ENCODE measurements at places on chromosomes 6 and 20.

- no peak for DNase-seq
These were observed 71.4 kb upstream of the PBOV1 start for GRCh38 chr6:138289739-138290138.

DNA sequence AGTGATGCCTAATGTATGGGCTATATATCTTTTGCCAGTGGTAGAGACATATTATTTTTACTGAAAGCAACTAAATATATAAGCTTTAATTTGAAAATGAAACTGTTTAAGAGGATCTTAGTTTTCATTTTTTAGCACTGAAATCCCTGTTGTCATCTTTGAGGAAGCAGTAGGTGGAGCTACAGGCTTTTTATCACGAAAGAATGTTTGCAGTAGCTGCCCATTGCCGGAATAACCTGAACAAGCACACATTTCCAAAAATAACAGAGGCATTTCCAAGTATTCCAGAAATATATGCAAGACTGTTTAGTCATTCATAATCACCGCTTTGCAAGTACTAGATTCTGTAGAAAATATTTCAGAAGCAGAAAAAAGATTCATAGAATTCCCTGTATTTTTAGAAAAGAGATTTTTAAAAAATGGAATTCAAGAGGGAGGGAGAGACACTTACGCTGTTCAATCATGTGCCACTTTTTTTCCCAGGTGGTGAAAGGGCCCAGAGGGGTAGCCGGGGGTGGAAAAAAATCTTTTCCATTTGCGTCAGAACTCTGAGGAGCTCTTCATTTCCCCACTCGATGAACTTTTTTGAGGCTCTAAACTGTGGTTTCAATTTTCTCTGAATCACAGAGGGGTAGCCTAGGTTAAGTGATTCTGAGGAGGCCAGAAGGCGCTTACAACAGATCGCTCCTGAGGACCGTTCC lies 142.5 kb upstream of the FERMT1 start:
- DNase-seq, result peak; percentile 86

- DNase-seq, result no peak
These were observed 23.1 kb downstream of the OTOR start for GRCh38 chr20:16771213-16771612.

- DNase-seq, result no peak
These were observed 111.0 kb upstream of the NUP153 start for GRCh38 chr6:17817763-17818162.

- no peak for DNase-seq
These were observed 83.1 kb upstream of the CST7 start for GRCh38 chr20:24866008-24866407.

GRCh38 chr20:973785-974194 lies 28.3 kb downstream of the RSPO4 start:
- DNase-seq, result peak; percentile 61

GRCh38 chr20:362271-363254 lies 15.7 kb downstream of the NRSN2 start:
- DNase-seq, result no peak

DNA sequence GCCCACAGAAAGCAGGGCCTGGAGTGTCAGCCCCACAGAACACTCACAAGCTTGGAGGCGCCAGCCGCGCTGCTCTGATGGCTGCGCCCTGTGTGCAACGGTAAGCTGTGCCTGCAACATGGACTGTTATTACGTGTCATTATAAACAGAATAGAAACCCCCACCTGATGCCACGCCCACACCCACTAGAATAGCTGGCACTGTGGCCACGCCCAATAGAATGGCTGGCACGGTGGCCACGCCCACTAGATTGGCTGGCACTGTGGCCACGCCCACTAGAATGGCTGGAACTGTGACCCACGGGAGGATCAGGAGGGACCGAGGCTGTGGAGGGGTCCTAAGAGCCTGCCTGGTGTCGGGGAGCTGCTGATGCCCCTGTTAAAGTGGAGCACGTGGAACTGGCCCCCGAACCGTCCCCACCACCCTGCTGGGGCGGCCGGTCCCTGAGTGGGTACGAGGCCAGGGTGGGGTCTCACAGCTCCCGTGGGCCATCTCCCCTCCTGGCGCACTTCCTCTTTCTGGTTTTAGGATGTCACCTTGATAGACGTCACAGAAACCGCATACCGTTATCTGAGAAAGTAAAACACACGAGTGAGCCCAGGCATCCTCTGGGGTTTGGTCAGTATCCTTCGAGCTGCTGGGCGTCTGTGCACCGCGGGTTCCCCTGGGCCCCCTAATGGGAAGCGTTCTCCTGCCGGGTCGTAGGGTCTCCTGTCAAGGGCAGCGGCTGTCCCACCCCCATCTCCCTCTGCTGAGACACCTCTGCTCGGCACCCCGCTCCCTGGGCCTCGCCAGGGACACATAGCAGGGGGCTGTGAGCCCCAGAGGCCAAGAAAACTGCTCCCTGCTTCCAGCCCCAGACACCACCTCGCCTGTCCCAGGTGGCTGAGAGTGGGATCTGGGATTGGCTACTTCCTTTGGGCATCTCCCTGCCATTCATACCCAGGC lies 25.4 kb downstream of the SLC17A9 start:
- no peak for DNase-seq

DNA sequence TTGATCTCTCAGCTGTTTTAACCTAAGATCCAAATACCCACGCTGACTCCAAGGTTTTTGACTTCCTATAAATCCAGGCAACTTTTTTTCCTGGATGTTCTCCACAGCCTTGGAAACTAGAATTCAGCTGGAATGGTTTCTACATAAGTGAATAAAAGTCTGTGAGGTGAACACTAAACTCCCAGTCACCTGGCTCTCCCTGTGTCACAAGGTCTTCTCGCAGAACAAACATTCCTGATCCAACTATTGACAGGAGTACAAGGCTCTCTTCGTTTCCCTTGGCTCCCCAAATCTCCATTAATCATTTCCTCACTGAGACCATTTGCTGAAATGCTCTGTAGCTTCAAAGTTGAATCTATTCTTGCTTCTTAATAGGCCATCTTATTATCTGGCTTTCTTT lies 265.7 kb downstream of the ADGRG6 start:
- DNase-seq, result no peak

DNA sequence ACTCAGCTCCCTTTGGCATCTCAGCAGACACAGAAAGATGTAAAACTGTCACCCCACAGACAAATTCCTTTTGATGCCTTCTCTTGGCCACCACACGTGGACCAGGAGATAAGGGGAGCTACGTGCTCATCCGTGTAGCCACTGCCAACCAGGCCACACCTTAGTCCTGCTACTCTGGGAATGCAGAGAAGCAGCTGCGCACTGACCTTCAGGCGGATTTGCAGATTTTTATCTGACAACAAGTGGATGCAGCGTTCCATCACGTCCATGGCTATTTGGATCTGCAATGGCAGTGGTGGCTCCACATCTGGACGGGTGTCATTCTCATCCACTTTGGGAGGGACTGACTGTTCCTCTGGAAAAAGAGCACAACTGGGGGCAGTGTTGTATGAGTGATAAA lies 30.8 kb downstream of the TTI1 start:
- no peak for DNase-seq

DNA sequence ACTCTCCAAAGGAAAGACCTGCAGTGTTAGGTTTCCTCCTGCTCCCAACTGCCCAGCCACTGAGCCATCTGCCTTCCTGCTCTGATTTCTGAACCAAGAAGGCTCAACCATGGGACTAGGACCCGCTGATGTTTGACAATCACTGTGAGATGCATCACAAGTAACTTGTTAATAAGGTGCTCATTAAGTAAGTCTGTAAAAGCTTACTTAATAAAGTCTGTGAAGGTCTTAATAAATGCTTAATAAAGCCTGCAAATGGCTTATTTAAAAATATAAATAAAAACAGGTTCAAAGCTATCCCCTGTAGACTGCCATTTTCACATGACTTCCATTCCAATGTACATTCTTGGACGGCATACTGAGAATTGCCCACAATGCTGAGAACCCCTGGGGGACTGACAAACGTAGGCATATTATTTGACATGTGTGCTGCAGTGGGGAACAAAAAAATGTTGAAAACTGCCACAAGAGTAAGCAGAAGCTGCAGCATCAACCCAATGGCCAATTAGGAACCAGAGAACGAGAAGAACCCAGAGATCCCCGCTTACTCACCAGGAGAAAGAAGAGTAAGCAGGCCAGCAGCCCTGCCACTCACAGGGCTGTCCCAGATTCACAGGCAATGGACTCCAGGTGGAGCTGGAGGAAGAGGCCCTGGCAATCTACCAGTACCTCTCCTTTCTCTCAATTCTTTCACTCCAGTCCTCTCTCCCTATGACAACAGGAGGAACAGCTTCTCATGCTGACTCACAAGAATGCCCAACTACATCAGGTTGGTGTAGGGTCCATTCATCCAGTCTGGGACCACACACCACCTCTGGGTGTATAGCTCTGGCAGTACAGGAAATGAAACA lies 19.5 kb downstream of the KIF13A start:
- no peak for DNase-seq
